ENCODE measurements at places on chromosomes 5 and 9.

- DNase-seq: no peak
These were observed 14.7 kb upstream of the ARRDC3 start for GRCh38 chr5:91397791-91398190.

GRCh38 chr9:14030375-14031059 is 283.4 kb downstream of the NFIB start:
- DNase-seq: no peak

- DNase-seq: no peak
These were observed 100.2 kb upstream of the CCDC112 start for GRCh38 chr5:115396688-115397087.

- peak; percentile 45 for DNase-seq
These were observed 39.0 kb upstream of the TARS1 start for GRCh38 chr5:33401482-33402390.

- no peak for DNase-seq
These were observed at the start of gene MVB12B for GRCh38 chr9:126326228-126327005. Gene MVB12B (plus strand): TSS chr9:126326829. CDS start chr9:126326930, 101 bp downstream.
